SK-N-SH (cell line): ENCODE measurements at places on chromosomes 5 and 9.

DNA sequence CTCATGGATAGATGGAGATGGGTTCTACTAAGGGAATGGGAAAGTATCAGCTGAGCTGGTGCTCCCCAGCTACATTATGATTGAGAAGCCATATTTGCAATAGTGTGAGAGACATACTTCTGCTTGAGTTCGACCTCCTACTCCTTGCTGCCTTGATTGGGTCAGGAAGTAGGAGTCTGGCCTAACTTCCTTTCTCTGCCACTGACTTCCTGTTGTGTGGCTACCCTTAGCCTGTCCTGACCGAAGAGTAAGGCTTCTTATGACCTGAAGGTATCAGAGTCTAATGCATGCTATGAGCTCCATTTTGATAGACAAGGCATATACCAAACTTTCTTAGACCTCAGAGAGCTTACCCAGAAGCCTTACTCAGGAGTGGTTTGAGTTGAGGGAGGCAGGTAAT lies 53.9 kb downstream of the OSTF1 start:
- no peak for DNase-seq

DNA sequence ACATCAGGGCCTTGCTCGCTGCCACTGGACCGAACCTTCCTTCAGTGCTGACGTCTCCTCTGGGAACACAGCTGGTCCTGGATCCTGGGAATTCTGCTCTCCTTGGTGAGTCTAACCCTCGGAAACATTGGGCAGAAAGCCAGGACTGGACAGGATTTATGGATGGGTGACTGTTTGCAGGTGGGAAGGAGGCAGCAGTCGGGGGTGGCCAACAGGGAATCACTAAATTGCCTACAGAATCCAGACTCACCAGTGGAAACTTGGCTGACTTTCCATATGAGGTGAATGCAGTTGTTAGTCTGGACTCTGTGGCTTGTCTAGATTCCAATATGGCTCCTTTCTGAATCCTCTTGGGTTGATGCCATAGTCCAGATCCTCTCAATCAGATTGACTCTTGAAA lies 203.1 kb downstream of the SAXO1 start:
- no peak for DNase-seq

DNA sequence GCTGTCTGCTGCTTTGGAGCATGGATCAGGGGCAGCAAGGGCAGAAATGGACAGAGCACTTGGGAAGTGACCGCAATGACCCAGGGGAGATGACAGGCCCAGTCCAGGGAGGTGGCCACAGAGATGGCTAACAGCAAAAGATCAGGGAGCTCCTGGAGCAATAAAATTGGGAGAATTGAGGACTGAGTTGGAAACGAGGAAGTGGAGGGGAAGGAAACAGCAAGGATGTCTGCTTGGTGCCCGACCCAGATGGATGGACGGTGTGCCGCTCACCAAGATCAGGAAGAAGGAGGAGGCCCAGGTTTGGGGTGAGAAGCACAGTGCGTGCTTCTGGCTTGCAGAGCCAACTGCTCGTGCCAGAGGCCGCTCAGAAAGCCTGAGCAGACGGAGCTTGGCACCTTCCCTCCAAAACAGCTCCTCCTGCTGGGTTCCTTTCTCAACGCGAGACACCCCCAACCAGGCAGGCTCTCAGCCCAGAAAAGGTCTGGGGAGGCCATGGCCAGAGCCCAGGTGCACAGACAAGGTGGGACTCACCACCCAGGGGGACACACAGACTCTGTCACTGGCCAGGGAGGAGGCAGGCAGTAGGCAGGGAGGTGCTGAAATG lies 1.7 kb upstream of the SLC34A1 start:
- DNase-seq = peak; percentile 56

GRCh38 chr5:160382346-160382745 lies 11.9 kb upstream of the C1QTNF2 start:
- no peak for DNase-seq

DNA sequence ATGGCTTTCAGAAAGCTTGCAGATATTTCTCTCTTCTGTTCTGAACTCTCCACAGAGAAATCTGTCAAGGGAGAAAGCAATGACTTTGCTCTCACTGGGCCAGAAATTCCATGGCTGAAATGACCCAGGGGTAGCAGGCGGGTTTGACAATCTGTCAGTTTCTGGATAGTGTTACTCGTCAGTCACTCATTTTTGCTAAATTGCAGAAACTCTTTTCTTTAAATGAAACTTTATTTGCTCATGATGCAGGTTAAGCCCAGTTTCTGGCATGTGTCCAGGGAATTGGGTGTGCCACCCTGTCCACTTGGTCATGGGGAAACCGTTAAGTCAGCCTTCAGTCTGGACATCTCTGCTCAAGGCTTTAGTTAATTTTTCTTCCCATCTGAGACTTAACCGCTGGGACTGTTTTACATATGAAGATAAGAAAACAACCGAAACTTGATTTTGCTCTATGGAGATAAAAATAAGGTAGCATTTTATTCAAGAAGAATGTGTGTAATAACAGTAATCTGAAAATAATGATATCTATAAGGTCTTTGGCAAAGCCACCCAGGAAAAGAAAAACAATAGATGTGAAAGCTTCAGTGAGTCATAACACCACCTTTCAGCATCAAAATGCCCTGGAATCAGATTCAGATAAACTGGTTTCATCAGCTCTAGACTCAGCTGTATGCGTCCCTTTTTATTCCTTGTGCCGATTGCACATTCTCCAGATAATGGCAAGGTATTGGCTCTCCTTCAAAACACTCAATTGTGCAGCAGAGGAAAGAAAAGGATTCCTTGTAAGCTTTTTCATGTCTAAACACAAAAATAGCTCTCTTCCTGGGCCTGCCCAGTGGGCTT lies 308.3 kb downstream of the ZSWIM6 start:
- no peak for DNase-seq

DNA sequence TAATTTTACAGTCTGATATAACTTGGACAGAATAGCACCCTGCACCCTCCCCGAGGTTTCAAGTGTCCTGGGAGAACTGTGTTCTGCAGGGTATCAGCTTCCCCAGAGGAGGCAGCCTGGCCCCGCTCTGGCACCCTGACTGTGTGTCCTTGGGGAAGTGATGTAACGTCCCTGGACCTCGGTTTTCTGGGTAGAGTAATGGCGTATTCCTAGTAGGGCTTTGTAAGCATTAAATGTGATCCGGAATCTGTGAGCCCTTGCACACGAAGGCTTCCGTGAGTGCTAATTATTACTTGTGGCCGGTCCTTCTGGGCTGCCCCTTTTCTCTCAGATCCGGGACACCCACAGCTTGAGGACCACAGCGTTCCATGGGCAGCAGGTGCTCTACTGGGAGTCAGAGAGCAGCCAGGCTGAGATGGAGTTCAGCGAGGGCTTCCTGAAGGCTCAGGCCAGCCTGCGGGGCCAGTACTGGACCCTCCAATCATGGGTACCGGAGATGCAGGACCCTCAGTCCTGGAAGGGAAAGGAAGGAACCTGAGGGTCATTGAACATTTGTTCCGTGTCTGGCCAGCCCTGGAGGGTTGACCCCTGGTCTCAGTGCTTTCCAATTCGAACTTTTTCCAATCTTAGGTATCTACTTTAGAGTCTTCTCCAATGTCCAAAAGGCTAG lies 1.0 kb upstream of the CACFD1 start:
- peak; percentile 52 for DNase-seq

DNA sequence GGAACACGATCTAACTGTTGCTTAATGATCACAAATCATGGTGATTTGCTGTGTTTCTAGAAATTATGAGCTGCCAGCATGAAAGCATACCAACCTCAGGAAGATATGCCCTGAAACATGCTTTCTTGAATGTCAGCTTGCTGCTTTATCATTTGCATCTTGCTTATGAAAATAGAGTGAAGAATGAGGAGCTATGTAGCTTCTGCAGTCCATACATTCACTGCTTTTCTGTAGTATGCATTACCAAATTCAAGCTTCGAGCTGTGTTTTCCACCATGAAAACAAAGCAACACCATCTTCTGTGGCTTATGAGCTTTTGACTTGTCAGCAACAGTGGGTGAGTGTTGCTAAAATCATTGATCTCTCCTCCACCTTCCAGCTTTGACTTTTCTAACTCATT lies 16.5 kb downstream of the F2RL2 start:
- no peak for DNase-seq

- no peak for DNase-seq
These were observed 30.0 kb upstream of the GSN start for GRCh38 chr9:121237916-121238315.

- DNase-seq = no peak
These were observed 84.6 kb downstream of the SLC44A1 start for GRCh38 chr9:105328872-105329718.

GRCh38 chr9:38101423-38101822 lies 32.4 kb upstream of the SHB start:
- no peak for DNase-seq

- DNase-seq = peak; percentile 92
These were observed 54.7 kb upstream of the SARDH start for GRCh38 chr9:133792721-133793470.

DNA sequence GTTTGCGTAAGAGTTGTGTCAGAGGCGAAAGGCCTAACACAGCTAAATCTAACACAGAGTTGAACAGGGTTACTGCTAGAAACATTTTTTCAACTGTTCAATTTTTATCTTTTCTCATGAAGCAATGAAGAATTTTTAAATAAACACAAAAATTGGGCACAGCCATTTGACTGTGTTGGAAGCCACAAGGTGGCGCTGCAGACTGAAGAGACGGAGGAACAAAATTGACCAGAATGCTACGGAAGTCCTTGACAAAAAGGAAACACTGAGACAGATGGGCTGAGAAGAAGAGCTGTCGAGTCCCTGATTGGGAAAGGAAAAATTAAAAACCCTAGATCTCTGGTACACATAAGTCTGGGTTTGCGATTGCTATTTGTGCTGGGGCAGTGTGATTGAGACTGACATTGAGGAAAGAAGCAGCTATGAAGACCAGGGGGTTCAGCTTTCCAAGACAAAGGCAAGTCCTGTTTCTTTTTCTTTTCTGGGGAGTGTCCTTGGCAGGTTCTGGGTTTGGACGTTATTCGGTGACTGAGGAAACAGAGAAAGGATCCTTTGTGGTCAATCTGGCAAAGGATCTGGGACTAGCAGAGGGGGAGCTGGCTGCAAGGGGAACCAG lies at the start of gene PCDHB9:
Gene PCDHB9 (plus strand): TSS at position 265 of the 616 bp plus-strand sequence. CDS start 158 bp downstream, at position 423.
- DNase-seq = peak; percentile 61

GRCh38 chr5:54873691-54874090 lies 111.7 kb downstream of the ESM1 start:
- no peak for DNase-seq

DNA sequence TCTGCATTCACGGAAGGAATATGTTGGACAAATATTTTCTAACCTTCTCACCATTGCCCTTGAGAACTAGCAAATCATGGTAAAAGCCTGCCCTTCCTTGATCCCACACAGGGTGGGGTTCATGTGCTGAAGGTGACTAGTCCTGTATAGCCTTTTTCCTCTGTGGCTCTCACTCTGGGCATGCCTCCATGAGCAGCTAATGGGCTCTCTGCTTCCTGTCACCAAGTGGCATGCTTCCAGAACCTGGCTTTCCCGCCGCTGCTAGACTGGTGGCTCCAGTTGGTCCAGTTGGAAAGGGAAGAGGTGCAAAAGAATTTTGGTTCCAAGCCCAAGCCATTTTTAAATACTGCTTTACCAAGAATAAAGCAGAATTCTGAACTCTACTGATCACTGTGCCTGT lies 35.5 kb downstream of the FBXO10 start:
- no peak for DNase-seq

- DNase-seq = no peak
These were observed 466.4 kb downstream of the DMRTA1 start for GRCh38 chr9:22913026-22913425.

DNA sequence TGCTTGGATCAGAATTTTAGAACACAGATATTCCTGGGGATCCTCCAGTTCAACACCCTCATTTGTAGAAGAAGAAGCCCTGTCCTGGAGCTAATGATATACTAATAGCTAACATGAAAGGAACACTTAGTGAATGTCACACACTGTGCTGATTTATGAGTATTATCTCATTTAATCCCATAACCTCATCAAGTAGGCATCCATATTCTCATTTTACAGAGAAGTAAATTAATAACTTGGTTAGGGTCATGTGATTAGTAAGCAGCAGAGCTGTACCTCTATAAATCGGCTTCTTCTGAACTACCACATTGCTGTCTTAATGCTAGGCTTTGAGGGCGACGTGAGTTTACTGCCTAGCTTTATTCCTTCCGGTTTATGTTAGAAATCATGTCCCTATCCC lies 6.0 kb downstream of the TTC23L start:
- no peak for DNase-seq

DNA sequence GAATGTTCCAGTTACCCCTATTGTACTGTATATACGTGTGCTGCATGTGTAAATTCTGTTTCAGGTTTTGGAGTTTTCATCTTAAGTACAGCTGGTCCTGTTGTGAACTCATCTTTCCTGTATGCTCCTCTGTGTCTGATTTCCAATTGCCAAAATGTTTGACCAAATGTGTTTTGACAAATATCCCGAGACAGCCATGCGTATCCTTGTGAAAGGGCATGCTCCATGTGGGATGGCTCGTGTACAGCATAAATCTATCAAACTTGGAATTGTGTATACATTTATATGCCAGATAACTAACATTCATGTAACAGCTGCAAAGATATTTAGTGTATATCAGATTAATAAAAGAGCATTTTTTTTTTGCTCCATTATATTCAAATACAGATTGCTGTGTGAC lies 69.5 kb upstream of the IQGAP2 start:
- no peak for DNase-seq

DNA sequence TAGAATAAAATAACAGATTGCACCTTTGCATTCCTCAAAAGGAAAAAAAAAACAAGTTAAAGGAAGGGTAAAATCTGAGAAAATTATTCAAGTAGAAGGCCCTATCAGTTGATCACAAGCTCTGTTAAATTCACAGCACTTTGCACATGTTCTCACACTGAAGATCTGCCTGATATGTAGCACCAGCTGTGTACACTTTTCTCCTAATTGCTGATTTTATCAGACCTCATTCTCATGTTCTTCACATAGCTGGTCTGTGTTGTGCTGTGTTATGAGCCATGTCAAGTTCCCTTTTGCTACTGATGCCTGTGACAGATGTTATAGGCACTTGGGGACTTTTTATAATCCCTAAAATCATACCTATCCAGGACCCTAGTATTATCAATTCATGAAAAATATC lies 390.4 kb upstream of the PRR16 start:
- DNase-seq = peak; percentile 40

DNA sequence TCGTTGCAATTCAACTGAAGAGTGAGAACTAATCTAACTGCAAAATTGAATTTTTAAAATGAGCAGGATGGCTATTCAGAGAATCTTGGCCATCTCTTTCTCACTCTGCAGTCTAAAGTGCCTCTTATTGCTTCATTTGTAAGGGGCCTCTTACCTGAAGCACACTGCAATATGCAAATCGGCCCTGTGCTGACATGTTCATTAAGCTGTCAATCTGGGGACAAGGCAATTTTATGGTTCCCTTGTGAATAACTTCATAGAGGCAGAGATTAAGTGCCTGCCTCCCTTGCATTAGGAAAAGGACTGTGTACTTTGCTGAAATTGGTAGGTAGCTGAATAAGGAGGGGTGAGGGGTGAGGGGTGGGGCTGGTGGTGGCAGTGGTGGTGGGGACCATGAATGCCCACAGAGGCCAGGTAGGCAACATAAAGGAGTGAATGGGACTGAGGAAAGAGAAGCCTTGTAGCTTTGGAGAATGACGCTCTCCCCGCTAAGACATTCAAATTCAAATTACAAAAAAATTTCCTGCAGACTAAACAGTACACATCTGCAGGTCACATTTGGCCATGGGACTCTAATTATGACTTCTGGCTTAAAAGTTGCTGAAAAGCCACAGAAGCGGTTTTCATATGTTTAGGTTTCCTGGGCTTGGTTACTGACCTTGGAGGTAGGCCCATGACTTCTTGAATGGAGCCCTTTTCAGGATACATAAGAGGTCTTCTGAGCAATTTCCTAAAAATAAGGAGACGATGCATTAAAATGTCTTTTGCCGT lies 25.0 kb downstream of the TNFSF8 start:
- DNase-seq = no peak

- no peak for DNase-seq
These were observed 9.7 kb downstream of the MPDZ start for GRCh38 chr9:13269589-13270452.
